ENCODE measurements at places on chromosomes 16 and 17.

- H3K36me3 ChIP-seq = no peaks in the 10 kb centered on the region
- H3K27ac ChIP-seq = no peak overlapping the region
- H3K4me3 ChIP-seq = no peak overlapping the region
Observed at GRCh38 chr17:28008513-28008912, 34.0 kb upstream of the NLK start.

- H3K36me3 ChIP-seq = no peaks in the 10 kb centered on the region
- H3K27ac ChIP-seq = no peak overlapping the region
- no peak overlapping the region for H3K4me3 ChIP-seq
- no peak for DNase-seq
- H3K4me1 ChIP-seq = no peaks in the 10 kb centered on the region
Observed at GRCh38 chr17:77264617-77265230, 124.0 kb downstream of the SEC14L1 start.

- no peaks in the 10 kb centered on the region for H3K36me3 ChIP-seq
- no peak for DNase-seq
- H3K27ac ChIP-seq = no peak overlapping the region
- H3K4me3 ChIP-seq = no peak overlapping the region
Observed at GRCh38 chr17:57629470-57629869, 115.6 kb downstream of the CCDC182 start.

DNA sequence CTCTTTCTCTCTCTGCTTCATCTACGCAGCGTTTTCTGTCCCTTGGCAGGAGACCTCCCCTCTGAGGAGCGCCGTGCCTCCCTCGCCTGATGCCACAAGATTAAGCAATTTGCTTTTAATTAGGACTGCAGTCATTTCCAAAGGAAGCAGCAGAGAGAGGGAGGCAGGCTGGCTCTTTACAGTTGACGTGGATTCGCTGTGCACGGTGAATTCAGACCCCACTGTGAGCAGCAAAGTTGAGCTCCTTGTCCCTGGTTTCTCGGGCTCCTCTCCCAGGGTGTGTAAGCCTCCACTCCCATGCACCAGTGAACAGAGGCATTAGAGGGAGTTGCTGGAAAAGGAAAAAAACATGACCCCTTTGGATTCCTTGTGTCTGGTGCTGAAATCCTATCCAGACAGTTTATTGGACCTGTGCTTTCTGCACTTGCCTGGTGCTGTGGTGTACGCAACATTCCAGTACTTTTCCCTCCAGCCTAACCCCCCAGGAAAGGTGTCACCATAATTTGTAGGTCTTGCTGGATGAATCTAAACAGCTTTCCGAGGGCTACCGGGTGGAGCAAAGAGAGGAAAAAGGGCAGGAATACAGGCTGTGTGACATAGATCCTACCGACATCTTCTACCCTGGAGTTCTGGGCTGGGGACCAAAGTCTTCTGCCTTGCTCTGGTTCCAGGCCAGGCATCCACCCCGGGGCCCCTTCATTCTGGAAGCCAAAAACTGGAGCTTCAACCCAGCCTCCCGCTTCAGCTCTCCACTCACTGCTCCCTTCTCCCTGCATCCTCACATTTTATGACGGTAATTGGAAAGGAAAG lies 171.0 kb downstream of the MAF start:
- no peaks in the 10 kb centered on the region for H3K36me3 ChIP-seq
- H3K27ac ChIP-seq = no peak overlapping the region
- no peak overlapping the region for H3K4me3 ChIP-seq
- H3K4me1 ChIP-seq = no peaks in the 10 kb centered on the region

GRCh38 chr17:73030995-73031394 lies 61.5 kb downstream of the SLC39A11 start:
- no peak for DNase-seq
- H3K4me1 ChIP-seq = peaks cover 1% of the 10 kb centered on the region
- no peaks in the 10 kb centered on the region for H3K27me3 ChIP-seq
- H3K36me3 ChIP-seq = no peaks in the 10 kb centered on the region

- H3K4me1 ChIP-seq = peaks cover 2% of the 10 kb centered on the region
- H3K4me3 ChIP-seq = no peak overlapping the region
- H3K27ac ChIP-seq = no peak overlapping the region
- no peaks in the 10 kb centered on the region for H3K36me3 ChIP-seq
- no peaks in the 10 kb centered on the region for H3K27me3 ChIP-seq
Observed at GRCh38 chr16:67989322-67990017, 9.2 kb upstream of the DPEP3 start.

DNA sequence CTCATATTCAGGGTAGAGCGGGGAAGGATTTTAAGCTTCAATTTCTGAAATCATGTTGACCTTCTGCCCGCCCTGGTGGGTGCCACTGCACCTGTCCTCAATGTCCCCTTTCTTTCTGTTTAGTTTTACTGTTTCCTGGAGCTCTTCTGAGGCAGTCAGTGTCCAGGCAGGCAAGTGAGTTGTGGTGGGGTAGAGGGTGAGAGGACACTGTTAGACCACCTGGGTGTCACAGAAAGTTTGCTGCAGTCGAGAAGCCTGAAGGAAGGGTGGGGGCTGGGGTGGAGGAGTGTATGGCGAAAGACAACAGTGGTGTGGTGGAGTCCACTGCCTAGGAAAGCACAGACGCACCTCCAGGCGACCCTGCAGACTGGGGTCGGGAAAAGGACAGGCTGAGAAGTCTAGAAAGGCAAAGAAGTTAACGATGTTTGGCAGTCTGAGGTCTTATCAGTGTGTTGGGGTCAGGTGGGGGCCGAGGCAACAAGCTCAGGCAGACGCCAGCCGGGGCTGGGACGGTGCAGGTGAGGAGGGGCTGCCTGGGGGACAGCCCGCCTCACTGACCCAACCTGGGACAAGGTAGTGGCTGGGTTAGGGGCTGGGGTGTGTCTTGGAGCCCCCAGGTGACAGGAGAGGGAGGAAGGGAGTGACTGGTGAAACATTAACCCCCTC lies 23.3 kb upstream of the HOXB13 start:
- no peaks in the 10 kb centered on the region for H3K27me3 ChIP-seq
- no peak for DNase-seq
- no peak overlapping the region for H3K4me3 ChIP-seq
- H3K36me3 ChIP-seq = no peaks in the 10 kb centered on the region

DNA sequence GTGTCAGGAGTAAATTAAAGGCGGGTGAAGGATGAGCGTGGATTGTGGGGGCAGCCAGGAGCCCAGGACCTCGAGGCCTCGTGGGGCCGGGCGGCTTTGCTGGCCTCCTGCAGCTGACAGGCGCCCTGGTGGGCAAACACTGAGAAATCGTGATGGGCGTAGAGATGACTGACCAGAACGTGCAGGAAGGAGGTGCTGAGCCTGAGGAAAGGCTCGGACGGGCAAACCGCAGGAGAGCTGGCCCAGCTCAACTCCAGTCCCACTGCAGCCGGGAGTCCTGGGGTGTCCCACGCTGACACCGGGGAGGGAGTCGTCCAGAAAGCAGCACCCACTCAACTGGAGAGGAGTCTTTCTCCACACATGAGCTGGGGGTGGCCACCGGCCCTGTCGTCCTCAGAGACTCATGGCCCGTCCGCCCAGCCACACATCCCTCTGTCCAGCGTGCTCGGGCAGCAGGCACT lies 36.9 kb downstream of the METRNL start:
- no peak overlapping the region for H3K4me3 ChIP-seq
- DNase-seq = no peak
- H3K36me3 ChIP-seq = no peaks in the 10 kb centered on the region
- peaks cover 5% of the 10 kb centered on the region for H3K4me1 ChIP-seq

DNA sequence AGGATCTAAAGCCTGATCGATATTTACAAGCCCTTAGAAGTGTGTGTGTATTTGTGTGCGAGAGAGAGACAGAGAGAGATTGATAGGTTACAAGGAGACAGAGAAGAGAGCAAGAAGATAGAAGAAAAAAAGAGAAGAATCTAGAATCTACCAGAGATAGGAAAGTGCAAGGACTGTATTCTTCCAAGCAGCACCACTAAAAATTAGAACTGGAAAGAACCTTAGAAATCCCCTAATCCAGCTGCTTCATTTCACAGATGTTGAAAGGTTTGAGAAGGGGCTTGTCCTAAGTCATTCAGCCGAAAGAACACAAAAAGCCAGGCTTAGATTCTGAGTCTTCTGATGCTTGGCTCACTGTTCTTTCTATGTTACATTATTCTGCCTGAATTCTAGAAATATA lies 92.2 kb downstream of the HS3ST3A1 start:
- no peak overlapping the region for H3K27ac ChIP-seq
- H3K27me3 ChIP-seq = no peaks in the 10 kb centered on the region

- DNase-seq = no peak
- no peaks in the 10 kb centered on the region for H3K27me3 ChIP-seq
- H3K36me3 ChIP-seq = no peaks in the 10 kb centered on the region
- no peak overlapping the region for H3K27ac ChIP-seq
Observed at GRCh38 chr17:67489273-67489672, 112.2 kb downstream of the PITPNC1 start.

- DNase-seq = no peak
- no peaks in the 10 kb centered on the region for H3K36me3 ChIP-seq
- H3K4me3 ChIP-seq = no peak overlapping the region
- no peaks in the 10 kb centered on the region for H3K27me3 ChIP-seq
- peak overlapping the region; percentile 30 for H3K27ac ChIP-seq
Observed at GRCh38 chr17:3919123-3919624, 2.9 kb upstream of the P2RX1 start.

- no peak overlapping the region for H3K27ac ChIP-seq
- no peaks in the 10 kb centered on the region for H3K27me3 ChIP-seq
- no peaks in the 10 kb centered on the region for H3K4me1 ChIP-seq
- no peak overlapping the region for H3K4me3 ChIP-seq
- no peaks in the 10 kb centered on the region for H3K36me3 ChIP-seq
Observed at GRCh38 chr17:43070872-43071271, 45.8 kb downstream of the RND2 start.

- no peak for DNase-seq
- H3K27me3 ChIP-seq = no peaks in the 10 kb centered on the region
- H3K4me3 ChIP-seq = no peak overlapping the region
- H3K27ac ChIP-seq = no peak overlapping the region
Observed at GRCh38 chr16:23771027-23771426, 16.2 kb downstream of the CHP2 start.

DNA sequence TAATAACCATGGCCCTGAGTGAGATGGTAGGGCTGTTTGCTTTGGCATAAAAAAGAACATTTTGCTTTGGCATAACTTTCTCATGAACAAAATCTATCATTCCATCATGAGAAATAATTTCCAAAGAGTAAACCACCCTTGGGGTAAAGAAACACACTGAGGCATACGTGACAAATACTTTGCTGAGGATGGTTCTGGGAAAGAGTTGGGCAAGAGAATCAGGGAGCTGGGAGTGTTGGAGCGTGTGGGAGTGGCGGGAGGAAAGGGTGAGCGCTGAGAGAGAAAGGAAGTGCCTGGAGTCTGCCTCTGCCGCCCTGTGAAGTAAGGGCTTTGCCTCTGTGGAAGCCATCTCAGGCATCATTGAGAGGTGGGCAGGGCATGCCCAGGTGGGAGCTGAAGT lies 60.2 kb upstream of the ARHGAP44 start:
- no peaks in the 10 kb centered on the region for H3K27me3 ChIP-seq
- no peak overlapping the region for H3K27ac ChIP-seq
- no peak overlapping the region for H3K4me3 ChIP-seq
- DNase-seq = no peak

- peaks cover 3% of the 10 kb centered on the region for H3K4me1 ChIP-seq
- H3K27me3 ChIP-seq = no peaks in the 10 kb centered on the region
- H3K36me3 ChIP-seq = no peaks in the 10 kb centered on the region
- no peak overlapping the region for H3K27ac ChIP-seq
- DNase-seq = no peak
Observed at GRCh38 chr17:27547301-27547683, 83.7 kb upstream of the LGALS9 start.

DNA sequence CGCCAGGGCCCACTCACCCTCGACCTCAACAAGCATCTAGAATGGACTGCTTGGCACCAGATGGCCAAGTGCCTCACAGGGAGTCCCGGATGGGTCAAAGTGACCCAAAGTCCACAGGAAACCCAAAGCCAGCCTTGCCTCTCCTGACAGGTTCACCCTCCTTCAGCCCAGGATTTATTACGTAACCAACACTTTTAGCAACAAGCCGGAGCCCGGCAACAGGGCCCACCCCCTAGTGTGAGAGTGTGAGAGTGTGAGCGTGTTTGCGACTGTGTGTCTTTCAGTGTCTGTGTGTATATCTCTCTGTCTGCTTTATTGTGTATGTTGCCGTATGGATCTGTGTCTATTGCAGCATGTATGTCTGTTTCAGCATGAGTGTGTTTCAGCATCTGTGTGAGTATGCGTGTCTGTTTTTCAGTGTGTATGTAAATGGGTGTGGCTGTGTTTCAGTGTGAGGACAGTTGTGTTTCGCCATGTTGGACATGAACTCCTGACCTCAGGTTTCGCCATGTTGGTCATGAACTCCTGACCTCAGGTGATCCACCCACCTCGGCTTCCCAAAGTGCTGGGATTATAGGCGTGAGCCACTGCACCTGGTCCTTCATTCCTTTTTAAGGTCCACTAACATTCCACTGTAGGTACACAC lies 13.7 kb upstream of the PEMT start:
- no peak overlapping the region for H3K4me3 ChIP-seq
- DNase-seq = no peak
- H3K27me3 ChIP-seq = no peaks in the 10 kb centered on the region
- no peak overlapping the region for H3K27ac ChIP-seq

- H3K27me3 ChIP-seq = no peaks in the 10 kb centered on the region
- H3K36me3 ChIP-seq = no peaks in the 10 kb centered on the region
Observed at GRCh38 chr17:75400326-75400939, 5.0 kb downstream of the GRB2 start.

- H3K4me3 ChIP-seq = no peak overlapping the region
- DNase-seq = no peak
- no peaks in the 10 kb centered on the region for H3K27me3 ChIP-seq
Observed at GRCh38 chr16:25087761-25088160, 23.8 kb upstream of the LCMT1 start.

- peaks cover 3% of the 10 kb centered on the region for H3K4me1 ChIP-seq
- H3K27me3 ChIP-seq = no peaks in the 10 kb centered on the region
- DNase-seq = no peak
- no peaks in the 10 kb centered on the region for H3K36me3 ChIP-seq
Observed at GRCh38 chr16:57084996-57085395, 7.4 kb upstream of the CPNE2 start.

GRCh38 chr17:27091043-27091497 lies 202.8 kb upstream of the WSB1 start:
- no peak overlapping the region for H3K27ac ChIP-seq
- H3K4me1 ChIP-seq = no peaks in the 10 kb centered on the region
- no peaks in the 10 kb centered on the region for H3K27me3 ChIP-seq
- no peak for DNase-seq

GRCh38 chr17:45992175-45992574 lies 6.9 kb upstream of the STH start:
- no peak overlapping the region for H3K27ac ChIP-seq
- H3K4me1 ChIP-seq = no peaks in the 10 kb centered on the region
- H3K36me3 ChIP-seq = no peaks in the 10 kb centered on the region

- no peaks in the 10 kb centered on the region for H3K4me1 ChIP-seq
- no peaks in the 10 kb centered on the region for H3K36me3 ChIP-seq
- DNase-seq = no peak
- no peaks in the 10 kb centered on the region for H3K27me3 ChIP-seq
Observed at GRCh38 chr17:34556384-34556783, 23.0 kb upstream of the TMEM132E start.

Data from ovary (tissue), 10 donors.